ENCODE measurements at places on chromosomes 7 and 10.

- DNase-seq, result no peak
These were observed 47.6 kb downstream of the STEAP1B start for GRCh38 chr7:22452142-22452959.

- no peak for DNase-seq
These were observed 116.8 kb upstream of the SH2B2 start for GRCh38 chr7:102169651-102170392.

DNA sequence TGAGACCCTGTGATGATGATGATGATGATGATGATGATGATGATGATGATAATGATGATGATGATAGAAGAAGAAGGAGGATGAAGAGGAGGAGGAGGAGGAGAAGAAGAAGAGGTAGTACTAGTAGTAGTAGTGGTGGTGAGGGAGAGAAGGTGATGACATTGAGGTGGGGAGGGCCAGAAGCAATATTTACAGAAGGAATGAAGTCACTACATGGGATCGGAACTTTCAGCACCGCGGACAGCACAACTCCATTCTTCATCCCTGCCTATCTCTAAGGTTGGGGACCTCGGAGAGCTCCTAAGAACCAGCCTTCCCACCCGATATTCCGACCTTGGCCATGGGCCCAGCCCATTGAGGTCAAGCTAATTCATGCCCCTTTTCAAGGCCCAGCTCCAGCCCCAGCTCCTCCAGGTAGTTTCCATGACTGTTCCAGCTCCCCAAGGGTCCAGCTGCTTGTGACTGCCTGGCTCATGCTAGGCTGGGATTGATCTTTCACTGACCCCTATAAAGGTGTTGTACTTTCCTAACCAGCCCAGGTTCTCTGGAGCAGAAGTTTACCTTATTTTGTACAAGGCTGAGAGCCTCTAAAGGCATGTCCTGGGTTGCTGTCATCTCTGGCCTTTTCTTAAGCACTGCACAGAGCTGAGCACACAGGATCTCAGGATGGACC is 10.3 kb downstream of the CRHR2 start:
- no peak for DNase-seq

DNA sequence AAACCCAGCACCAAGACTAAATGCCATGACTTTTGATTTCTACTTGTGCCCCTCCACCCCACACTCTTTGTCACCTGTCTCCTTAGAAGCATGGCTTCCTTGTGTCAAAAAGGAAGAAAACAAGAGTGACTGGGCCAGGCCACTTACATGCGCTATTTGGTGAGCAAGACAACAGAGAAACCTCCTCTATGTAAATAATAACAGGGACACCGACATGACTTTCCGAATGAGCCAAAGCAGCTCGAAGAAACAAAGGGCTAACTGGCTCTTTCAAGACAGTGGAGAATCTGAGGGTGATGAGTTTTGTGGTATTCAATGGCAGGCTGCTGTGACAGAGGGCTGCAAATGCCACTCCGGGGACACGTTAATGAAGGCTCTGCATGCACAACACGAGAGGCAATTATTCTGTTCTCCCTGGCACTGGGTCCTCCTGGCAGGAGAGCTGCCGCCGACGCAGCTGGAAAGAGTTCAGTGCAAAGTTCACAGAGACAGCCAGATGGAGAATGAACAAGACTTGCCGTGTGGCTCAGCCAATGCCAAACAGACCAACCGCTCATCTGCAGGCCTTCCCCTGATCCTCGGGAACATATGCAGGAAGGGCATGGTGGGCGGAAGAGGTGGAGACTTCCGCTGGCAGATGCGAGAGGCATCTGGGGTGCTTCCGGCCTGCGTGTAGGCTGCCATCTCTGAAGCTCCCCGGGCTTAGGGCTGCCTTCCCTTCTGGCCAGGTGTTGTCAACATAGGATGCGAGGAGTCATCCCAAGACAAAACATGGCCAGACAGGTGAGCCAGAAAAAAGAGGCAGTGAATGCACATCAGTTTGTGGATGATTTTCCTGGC is 59.1 kb upstream of the SMNDC1 start:
- DNase-seq, result no peak

- no peak for DNase-seq
These were observed 4.7 kb upstream of the MRLN start for GRCh38 chr10:59757966-59758365.

- no peak for DNase-seq
These were observed 9.3 kb upstream of the MYL7 start for GRCh38 chr7:44150466-44150832.

DNA sequence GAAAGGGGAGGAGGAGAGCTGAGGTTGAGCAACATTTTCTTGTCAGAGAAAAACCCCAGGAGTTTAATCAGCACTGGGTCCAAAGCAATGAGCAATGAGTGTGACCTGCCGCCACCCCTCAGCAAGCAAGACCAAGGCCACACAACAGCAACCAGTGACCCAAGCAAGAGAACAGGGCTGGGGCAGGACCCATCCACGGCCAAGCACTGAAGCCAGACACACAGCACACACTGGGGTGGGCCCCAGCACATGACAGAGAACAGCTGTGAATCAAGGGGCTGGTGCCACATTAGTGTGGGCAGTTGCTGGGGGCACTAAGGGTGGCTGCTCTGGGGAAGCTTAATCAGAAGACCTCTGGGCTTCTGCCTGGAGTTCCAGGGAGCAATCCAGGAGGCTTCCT is 16.2 kb downstream of the TMEM72 start:
- no peak for DNase-seq

GRCh38 chr10:42954766-42955492 is 121.9 kb upstream of the RET start:
- DNase-seq, result no peak

DNA sequence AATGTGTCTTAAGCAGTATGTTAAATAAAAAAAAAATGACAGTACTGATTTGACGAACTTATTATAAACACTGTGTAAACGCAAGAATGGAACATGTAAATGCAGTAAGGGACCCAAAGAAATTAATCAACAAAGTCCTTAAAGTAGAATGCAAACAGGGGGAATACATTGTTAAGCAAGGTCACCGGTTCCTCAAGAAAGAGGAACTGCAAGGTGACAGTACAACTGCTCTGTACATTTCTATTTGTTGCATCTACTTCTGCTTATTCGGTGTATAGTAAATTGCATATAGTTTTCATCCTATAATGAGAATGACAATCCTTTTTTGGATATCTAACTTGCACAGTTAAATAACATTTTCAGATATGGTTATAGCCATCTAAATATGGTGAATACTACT is 387.0 kb upstream of the SEMA3D start:
- no peak for DNase-seq

GRCh38 chr7:151553356-151553755 is 33.7 kb upstream of the RHEB start:
- no peak for DNase-seq

DNA sequence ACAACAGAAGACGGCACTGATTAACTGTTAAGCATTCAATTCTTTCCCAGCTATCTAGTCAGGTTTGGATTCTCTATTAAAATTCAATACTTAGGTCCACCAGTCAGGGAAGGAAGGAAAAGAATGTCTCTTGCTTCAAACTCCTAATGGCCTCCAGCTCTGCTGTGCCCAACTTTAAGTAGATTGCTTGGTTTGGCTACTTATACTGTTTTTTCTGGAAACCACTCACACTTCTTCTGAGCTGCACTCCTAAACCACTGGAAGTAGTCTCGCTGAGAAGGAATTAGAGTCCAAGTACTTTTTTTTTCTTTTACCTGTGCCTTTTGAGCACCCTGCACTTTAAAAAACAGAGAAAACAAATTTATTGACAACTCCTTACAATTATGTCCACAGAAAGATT is 26.7 kb upstream of the COL1A2 start:
- DNase-seq, result no peak

DNA sequence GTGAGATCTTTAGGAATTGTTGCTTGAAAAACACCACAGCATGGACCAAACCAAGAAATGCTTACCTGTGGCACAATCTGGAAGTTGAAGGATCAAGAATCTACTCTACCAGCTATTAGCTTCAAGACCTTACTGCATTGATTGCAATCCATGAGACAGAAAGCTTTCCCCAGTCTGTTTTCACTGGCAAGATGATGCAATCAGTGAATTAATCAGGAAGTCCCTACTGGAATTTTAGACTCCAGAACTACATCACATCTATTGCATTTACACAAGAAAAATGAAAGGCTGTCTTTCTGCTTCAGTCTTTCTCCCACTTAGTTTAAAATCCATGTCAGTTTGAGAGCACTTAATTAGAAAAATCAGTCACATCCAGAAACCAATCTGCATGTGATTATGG is 191.7 kb downstream of the TFEC start:
- DNase-seq, result no peak

DNA sequence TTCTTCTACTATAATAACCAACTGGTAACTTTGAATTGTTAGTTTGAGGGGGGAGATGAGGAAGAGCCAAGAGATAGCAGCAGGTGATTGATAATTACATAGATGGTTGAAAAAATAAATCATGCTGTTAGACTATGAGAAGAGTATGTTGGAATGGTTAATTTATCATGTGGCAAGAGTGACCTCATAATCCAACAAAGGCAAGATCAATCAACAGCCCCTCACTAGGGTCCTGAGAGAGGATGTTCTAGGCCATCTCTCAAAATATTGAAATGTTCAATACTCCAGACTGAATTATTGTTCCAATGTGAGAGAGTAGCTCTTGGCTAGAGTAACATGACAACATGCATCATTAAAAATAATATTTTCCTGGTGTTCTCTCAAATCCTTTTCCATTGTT is 67.9 kb downstream of the ADD3 start:
- no peak for DNase-seq

DNA sequence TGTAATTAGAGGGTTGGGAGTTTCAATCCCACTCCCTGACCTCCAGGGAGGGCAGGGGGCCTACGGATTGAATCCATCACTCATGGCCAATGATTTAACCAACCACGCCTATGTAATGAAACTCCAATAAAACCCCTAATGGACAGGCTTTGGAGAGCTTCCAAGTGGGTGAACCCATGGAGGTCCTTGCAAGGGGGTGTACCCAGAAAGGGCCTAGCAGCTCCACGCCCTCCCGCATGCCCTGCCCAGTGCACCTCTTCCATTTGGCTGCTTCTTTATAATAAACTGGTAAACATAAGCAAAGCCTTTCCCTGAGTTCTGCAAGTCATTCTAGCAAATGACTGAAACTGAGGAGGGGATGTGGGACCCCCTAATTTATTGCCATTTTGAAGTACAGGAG is 280.1 kb downstream of the FRMD4A start:
- no peak for DNase-seq

DNA sequence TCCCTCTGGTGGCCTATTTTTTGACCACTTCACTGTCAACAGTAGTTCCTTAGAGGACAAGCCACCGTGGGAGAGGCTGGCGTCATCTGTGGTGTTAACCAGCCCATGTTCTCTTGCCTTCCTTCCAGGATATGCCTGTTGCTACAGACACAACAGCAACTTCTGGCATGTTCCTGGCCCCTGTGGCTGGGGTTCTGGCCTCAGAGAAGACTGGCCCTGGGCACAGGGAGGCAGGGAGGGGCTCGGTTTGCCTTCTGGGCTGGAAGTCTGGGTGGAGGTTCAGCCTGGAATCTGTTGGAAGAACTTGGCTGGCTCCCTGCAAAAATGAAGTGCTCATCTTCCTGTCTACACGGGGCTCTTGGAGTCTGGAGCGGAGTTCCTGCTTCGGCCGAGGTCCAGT is 25.7 kb downstream of the GOLGA7B start:
- no peak for DNase-seq

GRCh38 chr10:62463364-62463763 is 89.2 kb downstream of the ZNF365 start:
- no peak for DNase-seq

DNA sequence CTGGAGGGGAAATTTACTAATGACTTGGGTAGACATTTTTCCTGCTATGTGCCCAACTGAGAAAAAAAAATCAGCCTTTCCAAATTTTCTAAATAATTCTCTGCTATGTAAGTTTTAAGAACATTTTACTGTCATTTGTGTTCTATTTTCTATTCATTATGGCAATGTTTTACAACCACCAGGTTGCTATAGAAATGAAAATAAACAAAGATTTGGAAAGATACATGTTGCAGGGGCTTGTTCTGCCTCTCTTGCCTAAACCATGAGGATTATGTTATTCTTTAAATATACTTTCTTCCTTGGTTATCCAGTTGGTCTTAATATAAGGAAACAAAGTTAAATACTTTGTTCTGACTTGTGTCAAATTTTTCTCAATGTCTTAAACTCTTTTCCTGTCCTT is 257.2 kb downstream of the TWIST1 start:
- no peak for DNase-seq

DNA sequence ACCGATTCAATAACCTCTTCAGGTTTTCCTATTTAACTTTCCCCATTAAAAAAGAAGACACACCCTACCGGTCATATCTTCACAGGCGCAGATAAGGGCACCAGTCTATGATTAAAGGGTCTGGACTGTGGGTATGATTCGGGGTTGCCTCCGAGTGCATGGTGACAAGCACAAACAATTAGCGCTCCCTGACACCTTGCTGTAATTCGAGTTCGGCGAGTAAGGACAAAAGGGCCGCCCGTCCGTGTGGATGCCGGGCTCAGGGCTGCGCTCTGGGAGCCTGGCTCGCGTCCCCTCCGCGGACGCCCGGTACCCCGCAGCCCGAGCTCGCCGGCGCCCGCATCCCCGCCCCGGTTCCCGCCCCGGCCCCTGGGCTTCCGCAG is 111.9 kb upstream of the RHEB start:
- peak; percentile 23 for DNase-seq

GRCh38 chr10:119919826-119920225 is 27.3 kb downstream of the SEC23IP start:
- DNase-seq, result no peak

Measured in T-helper 9 cell (primary cell).